Naive thymus-derived CD4-positive, alpha-beta T cell (primary cell): ENCODE measurements at places on chromosomes 2 and 18. TPM values are rescaled to one million over a fixed set of nuclear protein-coding genes. Genes with fewer than 3 reads are reported as not detected.

DNA sequence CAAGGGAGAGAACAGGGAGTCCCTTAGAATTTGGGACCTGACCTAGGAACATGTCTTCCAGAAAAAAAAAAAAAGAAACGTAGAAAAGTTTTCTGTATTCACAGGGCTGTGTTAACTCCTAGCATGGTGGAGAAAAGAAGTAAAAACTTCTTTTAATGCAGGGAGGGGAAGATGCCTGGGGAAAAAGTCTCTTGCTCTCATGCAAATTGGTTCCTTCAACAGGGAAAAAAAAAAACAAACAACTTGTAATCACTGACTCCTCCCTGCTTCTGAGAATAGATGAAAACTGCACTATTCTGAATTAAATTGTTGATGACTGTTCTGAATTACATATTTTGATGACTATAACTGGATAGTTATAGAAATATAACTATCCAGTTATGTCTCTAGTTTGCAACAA is 933.2 kb downstream of the TRIB2 start:
- H3K27me3 ChIP-seq: no peaks in the 10 kb centered on the region
- H3K27ac ChIP-seq: no peak overlapping the region
- no peaks in the 10 kb centered on the region for H3K36me3 ChIP-seq
- H3K4me3 ChIP-seq: no peak overlapping the region

- H3K27me3 ChIP-seq: no peaks in the 10 kb centered on the region
- no peak overlapping the region for H3K4me3 ChIP-seq
- no peak for DNase-seq
- H3K4me1 ChIP-seq: no peaks in the 10 kb centered on the region
- H3K27ac ChIP-seq: no peak overlapping the region
- no peaks in the 10 kb centered on the region for H3K36me3 ChIP-seq
Measured at GRCh38 chr2:165648801-165649200, 145.2 kb downstream of the GALNT3 start.

DNA sequence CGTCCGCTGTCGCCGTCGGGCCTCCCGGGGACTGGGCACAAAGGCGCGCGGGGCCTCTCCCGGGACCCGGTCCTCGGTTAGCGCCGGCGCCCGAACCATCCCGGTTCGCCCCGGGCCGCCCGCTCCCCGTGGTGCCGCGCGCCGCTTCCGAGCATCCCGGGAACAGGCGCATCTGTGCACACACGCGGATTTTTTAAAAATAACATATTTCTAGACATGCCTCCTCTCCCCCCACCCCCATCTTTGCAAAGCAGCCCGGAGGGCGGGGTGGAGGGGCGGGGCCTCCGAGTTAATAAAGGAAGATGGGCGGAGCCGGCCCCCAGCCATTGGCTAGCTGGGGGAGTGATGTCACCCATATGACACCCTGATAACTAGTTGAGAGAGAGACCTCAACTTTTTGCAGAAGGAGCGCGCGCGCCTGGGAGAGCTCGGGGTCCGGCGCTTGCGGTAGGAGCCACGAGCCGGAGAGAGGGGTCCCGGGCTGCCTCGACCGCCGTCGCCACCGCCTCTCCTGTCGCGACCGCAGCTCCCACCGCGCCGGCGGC is at the start of gene SOX11:
Gene SOX11, plus strand, starts transcription at position 400 of the 545 bp plus-strand sequence. CDS start 338 bp downstream, outside the sequence.
- no peaks in the 10 kb centered on the region for H3K36me3 ChIP-seq
- H3K27ac ChIP-seq: no peak within 1 kb of the TSS
- no peaks in the 10 kb centered on the region for H3K4me1 ChIP-seq
- H3K4me3 ChIP-seq: no peak within 1 kb of the TSS

The METTL8 gene
- polyA plus RNA-seq: 15.7 TPM

The RAX gene
- not detected for polyA plus RNA-seq
